ENCODE measurements at places on chromosomes 5 and 9. TPM values are rescaled to one million over a fixed set of nuclear protein-coding genes. Genes with fewer than 3 reads are reported as not detected.

Gene PLAC8L1
- total RNA-seq, result 0.49 TPM

Gene SPINK1
- 3.0 TPM for total RNA-seq

Gene CCL27
- total RNA-seq, result 0.95 TPM

Gene CENPK
- 34.2 TPM for total RNA-seq

Gene PCDHGA8
- 0.18 TPM for total RNA-seq

Gene ANKRD18A
- total RNA-seq, result 9.6 TPM

Gene LCN12
- total RNA-seq, result 2.5 TPM

Gene SPATA6L
- 0.13 TPM for total RNA-seq

Gene LCN10
- not detected for total RNA-seq

Gene NSD1
- 58.7 TPM for total RNA-seq

Gene SFXN1
- total RNA-seq, result 88.3 TPM

DNA sequence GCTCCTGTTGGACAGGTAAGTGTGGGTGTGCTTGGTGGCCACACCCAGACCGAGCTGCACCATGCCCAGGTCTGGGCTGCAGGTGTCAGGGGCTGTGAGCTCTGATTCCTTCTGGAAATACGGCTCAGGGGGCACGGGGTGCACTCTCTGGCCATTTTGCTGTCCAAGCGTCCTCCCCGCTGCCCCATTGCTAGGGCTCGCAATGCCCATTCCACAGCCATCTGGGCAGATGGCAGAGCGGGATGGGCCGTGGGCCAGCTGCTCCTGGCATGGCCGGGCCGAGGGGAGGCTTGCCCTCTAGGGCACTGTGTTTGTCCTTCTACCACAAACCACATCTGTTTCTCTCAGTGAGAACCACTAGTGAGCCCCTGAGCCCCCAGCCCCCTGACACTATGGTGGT lies 67.9 kb upstream of the RXRA start:
- no peak for DNase-seq

GRCh38 chr5:150484964-150485692 lies 22.8 kb upstream of the NDST1 start:
- DNase-seq, result no peak

DNA sequence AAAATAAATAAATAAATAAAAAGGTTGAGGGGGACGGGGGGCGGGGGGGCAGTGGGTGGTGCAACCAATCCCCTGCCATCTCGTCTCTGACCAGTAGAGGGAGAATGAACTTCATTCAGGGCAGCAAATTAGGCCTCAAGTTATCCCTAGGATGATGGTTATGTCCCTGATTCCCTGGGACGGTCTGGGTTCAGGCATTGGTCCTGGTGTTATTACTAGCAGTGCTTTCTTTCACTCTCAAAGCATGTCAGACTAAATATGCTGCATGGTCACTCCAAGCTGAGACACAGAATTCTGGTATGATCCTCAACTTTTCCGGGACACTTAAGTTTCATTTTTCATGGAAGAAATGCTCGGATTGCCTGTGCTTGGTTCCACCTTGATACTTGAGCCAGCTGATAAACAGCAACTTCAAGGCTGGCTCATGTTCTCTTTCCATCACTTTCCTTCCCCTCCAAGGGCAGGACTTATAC lies 59.4 kb downstream of the DAP start:
- no peak for DNase-seq

- no peak for DNase-seq
Observed at GRCh38 chr9:131824155-131824594, 84.3 kb upstream of the RAPGEF1 start.

DNA sequence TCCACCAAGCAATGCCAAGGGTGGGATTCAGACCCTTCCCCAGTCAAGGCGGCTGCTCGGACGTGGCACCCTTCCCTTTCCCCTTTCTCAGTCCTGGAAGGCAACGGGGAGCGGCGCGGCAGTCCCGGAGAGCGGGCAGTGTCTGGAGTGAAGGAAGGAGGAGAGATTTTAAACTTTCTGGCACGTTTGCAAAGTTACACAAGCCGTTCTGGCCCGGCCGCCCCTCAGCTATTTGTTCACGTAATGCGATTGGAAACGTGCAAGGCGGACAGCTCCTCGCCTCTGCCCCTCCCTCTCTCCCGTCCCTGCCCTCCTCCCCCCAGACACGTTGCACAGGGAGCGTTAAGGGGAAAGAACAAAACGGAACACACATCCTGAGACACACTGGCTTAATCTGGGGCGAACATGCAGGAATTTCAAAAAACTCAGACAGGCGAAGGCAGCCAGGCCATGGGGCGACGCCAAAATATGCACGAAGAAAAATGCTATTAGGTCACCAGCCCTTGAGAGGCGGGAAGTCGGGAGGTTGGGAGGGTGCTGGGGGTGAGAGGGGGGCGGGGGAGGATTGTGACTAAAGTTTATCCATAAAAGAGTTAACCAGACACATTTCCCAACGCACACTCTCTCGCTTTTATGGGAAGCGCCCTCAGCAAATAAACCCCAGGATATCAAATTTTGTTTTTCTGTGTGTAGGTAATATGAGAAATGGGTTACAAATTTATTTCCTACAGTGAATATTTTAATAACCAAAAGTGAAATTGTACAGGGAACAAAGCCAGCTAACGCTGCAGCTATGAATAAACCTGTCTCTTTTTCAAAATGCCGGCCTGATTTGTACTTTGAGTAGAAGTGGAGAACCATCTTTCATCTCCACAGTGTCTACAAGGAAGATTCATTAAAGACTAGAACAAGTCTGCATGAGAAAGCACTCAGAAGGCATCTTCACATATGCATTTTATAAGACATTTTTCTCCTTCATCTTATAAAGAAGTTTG lies at the start of gene LOX:
Gene LOX, minus strand, starts transcription at position 144 of the 995 bp plus-strand sequence. CDS start 274 bp downstream, outside the sequence.
- no peak for DNase-seq

- DNase-seq, result no peak
Observed at GRCh38 chr5:128615578-128615977, 77.5 kb upstream of the FBN2 start.

DNA sequence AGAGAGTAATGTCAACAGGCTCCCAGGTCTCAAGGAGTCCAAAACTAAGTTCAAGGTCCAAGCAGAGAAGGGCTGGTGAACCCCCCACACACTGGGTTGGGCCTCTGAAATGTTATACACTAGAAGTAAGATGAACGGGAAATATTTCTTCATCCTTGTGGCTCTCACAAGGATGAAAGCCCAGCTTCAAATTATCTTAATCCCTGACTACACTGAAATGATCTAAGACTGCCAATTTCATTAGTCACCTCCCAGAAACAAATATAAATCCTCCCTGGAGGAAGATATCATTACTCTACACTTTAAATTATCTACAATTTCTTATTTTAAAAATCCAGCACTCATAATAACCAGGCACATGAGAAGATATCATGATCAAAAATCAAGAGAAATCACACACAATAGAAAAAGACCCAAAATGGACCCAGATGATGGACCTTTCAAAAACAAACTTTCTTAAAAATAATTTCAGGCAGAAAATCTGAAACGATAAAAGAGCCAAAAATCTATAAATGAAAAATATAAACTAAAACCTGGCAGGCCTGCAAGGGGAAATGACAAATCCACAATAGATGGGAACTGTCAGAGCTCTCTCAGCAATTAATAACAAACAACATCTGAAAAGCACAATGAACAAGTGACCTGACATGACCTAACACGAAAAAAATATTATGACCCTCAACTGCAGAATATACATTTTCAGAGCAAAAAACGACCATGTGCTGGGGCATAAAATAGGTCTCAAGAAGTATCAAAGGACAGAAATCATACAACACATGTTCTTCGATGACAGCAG lies 117.4 kb downstream of the GPR21 start:
- DNase-seq, result no peak

DNA sequence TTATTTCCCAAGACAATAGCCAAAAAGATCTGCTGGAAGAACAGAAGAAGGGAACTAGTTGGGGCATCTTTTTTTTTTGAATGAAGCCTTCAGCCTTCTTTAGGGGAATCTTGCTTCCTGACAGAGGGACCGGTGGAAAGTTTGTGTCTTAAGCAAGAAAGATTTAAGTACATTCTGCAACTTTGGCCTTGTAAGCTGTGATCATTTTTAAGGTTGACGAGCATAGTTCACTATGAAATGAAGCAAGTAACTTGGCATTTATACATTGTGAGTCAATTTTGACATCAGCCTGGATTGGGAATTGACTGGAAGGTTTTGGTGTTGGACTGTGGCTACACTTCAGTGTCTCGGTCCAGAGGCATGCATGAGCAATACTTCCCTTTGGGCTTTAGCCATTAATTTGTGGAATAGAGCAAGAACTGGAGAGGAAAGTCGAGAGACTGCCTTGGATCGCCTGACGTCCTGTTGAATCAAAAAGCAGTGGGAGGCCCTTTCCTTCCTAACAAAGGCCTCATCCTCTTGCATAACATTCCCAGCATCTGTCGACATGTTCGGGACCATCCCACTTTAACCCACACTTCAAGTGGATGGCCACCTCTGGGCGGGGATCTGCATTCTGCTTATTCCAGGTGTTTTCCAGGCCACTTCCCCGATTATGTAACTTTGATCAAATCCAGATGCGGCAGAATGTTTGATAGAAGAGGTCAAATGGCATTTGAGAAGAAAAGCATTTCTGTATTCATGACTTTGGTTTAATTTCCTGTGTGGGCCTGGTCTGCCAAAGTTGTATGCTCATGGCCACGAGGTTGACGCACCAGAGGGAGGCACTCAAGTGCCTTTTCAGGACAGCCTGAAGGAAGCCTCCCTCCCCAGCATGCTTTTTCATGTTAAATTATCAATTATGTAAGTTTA lies 12.5 kb downstream of the ABL1 start:
- DNase-seq, result no peak

- no peak for DNase-seq
Observed at GRCh38 chr9:126643945-126644527, 30.3 kb downstream of the LMX1B start.

GRCh38 chr9:114570742-114571141 lies 16.8 kb upstream of the ATP6V1G1 start:
- no peak for DNase-seq

GRCh38 chr9:98247831-98248657 lies 7.4 kb downstream of the TBC1D2 start:
- DNase-seq, result no peak

DNA sequence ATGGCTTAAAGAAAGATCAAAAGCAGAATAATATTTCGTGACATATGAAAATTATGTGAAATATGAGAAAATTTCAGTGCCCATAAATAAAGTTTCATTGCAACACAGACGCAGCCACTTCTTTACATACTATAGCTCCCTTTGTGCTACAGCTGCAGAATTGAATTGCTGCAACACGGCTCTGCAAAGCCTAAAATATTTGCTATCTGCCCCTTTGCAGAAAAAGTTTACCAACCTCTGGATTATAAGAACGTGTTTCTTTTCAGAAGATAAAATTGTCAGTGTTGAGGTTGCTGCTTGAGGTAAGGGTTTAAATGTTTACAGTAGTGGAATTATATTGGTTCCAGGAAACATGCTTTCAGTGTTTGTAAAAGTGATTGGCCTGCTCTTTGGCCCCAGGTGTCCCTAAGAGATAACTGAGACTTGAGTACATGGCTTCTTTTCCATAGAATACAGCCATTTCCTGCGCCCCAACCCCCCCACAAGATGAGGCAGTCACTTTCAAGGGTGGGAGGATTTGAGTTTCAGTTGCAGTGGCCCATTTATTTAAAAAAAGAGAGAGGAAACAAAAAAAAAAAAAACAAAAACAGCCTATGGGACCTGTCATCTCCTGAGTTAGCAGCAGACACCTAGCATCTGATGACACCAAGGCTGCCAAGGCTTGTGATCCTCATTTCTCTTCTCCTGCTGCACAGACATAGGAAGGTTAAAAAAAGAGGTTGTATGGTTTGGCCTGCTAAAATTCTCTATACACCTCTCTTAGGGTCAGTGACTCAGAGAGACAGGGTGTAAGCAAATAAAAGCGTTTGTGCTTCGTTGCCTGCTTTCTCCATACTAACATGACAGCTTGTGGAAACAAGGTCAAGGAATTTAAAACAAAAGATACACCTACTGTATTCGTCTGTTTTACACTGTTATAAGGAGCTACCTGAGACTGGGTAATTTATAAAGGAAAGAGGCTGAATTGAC lies 28.0 kb upstream of the HTR4 start:
- no peak for DNase-seq

- DNase-seq, result no peak
Observed at GRCh38 chr9:124381170-124381945, 33.9 kb downstream of the PSMB7 start.

DNA sequence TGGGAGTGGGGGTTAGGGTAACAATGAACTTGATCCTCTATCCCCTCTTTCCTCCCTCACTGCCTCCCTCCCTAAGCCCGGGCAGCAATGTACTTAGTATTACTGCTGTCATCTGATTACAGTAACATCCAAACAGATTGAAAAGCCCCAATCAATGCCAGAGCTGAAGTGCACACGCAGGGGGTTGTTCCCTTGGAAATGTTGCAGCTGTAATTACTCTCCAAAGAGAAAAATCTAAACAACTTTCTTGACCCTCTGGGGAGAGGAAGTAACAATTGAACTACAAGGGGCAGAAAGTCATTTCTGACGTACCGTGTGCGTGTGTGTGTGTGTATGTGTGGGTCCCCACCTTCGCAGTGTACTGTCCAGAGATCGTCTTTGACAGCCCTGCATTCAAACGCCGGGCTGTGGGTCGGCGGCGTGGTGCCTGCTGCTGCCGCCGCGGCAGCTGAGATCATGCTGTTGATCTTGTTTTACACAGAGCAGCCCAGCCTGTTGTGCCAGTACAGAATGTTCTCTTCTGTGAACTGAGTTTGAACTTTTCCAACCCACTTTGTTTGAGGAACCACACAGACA lies 66.0 kb upstream of the KLF9 start:
- no peak for DNase-seq

- no peak for DNase-seq
Observed at GRCh38 chr5:67166460-67167285, 29.9 kb downstream of the CD180 start.

GRCh38 chr5:139369181-139369580 lies 13.9 kb downstream of the SLC23A1 start:
- DNase-seq, result no peak

- no peak for DNase-seq
Observed at GRCh38 chr9:86734771-86735170, 212.5 kb downstream of the GAS1 start.

DNA sequence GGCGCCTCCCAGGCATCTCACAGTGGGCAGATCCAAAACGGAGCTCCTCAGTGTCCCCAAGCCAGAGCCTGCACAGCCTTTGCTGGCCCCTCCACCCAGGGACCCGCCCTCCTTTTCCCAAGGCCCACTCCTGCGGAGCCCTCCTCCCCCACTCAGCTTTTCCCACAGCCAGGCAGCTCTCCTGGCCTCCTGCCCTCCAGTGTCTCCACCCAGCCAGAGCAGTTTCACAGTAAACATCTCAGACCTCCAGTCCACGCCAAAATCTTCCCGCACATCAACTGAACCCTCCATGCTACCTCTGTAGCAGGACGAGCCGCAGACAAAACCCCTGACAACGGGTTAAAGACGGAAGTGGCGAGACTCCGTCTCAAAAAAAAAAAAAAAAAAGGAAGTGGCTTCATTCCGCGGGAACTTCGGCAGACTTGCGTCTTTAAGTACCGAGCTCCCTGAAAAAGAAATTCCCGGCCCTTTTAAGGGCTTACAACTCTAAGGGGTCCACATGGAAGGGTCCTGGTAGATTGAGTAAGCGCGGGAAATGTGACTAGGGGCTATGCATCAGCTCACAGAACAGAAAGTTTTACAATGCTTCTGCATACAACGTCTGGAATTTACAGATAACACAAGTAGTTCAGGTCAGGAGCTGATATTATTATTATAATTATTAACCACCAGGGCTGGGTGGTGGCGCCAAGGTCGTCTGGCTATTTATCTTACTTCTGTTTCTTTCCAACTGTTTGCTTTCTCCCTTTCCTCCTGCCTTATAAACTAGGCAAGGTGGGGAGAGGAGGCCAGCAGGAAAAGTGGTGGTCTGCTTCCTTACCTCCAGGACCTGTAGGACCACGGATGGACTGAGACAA lies 11.4 kb upstream of the GRIN1 start:
- DNase-seq, result no peak

GRCh38 chr9:92611621-92612285 lies 58.2 kb downstream of the IPPK start:
- no peak for DNase-seq

Data from Panc1 (cell line).